ENCODE measurements at places on chromosomes 5 and 9.

DNA sequence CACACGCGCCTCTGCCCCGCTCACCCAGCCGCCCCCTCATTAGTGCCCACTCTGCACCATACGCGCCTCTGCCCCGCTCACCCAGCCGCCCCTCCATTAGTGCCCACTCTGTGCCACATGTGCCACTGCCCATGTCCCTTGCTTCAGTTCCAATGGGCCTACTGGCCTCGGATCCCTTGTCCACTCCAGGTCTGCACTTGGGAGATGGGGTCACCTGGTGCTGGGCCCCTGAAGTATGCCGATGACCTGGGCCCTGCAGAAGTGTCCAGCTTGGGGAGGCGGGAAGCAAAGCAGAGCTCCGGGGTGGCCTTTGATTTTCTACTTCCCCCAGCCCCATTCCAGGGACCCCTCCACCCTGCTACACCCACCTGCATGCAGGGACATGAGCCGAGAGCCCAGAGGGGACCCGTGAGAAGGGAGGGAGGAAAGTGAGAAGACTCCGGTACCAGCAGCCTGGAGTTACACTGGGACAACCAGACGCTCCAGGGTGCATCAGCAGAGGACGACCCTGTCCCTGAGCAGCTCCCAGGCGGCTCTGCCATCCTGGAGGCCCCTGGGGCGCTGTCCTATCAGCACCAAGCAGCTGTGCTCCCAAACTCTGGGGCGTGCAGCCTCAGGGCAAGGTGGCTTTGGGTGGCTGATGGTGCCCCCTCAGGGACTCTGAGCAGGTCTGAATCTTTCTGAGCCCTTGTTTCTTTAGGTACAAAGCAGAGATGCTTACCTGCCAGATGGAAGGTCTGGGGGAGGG is 140.8 kb downstream of the RXRA start:
- no peak for DNase-seq

DNA sequence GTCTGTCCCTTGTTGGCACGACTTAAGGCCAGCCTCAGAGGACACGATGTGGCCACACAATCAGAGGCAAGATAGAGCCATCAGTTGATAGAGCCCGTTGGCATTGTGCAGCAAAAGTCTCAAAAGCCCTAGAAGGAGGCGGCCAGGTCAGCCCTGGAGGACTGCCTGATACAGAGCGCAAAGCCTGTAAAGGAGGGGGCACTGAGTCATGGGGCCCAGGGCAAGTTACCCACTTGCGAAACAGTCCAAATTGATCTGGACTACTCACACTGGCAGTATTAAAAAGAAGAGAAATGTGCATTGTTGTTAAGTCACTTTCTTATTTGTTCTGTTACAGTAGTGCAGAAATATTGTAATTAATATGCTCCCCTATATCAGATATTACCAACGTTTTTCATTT is 51.5 kb downstream of the KLF9 start:
- DNase-seq, result peak; percentile 12

DNA sequence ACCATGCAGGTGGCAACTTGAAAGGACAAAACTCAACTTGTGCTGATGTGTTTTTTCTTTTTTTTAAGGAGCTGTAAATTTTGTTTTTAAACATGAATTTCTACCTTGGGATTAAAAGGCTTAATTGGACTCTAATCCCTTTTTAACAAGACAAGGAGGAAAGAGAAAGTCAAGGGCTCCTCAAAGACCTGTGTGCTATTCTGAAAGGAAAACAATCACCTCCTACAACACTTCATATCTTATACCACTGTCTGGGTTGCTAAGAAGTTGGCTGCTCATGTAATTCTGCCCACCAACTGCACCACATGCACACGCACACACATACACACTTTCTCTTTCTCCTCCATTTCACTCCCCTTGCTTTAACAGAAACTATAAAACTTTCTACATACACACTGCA is 78.6 kb downstream of the SH3RF2 start:
- DNase-seq, result no peak

DNA sequence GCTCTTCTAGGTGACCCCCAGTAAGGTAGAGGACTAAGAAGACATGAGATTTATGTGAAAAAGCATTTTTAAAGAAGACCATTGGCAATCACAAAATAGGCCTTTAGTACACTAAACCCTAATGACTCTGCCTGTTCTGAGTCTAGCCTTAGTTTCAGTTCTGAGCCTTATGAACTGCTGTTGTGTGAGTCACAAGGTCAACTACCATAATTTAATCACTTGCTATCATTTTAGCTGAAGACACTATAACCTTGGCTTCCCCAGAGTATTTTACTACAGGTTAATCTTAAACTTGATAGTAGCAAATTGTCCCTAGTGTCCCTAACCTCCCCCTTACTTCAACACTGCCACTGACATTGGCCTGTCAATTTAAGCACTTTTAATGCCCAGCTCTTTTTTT is 34.4 kb downstream of the APC start:
- DNase-seq, result no peak

- no peak for DNase-seq
Measured at GRCh38 chr5:155895484-155895883, 431.5 kb upstream of the SGCD start.

- DNase-seq, result no peak
Measured at GRCh38 chr9:132147331-132147730, 14.5 kb upstream of the NTNG2 start.

GRCh38 chr9:126125577-126125976 is 201.1 kb upstream of the MVB12B start:
- DNase-seq, result no peak

DNA sequence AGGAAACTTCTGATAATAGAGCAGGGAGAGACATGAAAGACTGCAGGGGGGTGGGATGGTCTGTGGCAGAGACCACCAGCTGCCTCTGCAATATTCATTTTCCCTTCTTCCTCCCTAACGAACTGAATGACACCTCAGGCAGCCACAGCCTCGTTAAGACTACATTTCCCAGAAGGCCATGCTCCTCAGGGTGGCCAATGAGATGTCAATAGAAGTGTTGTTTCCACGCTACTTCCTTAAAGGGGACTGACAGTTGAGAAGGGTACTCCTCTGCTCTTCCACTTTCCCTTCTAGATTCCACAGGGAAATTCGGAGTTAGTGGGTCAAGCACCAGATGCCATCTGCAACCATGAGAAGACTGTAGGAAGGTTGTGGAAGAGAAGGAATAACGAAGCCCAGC is 52.0 kb upstream of the DAPK1 start:
- DNase-seq, result no peak

- no peak for DNase-seq
Measured at GRCh38 chr5:27010646-27011045, 27.7 kb downstream of the CDH9 start.

DNA sequence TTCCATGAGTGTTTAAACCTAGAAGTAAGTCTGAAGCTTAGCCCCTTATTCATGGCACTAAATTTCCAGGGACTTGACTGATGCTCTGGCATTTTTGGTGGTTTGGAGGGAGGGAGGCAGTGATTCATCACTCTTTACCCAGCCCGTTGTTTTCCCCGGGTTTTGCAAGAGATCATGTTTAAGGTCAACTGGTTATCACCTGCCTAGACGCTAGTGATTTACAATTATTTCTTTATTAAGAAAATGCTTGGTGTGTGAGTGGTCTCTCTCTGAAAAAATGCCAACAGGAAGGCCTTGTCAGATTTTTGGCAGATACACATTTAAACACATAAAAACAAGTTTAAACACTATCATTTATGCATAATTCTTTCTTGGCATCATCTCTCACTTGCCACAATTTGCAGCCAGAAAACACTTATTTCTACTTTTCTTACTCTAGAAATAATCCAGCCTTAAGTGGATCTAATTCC is 737.9 kb upstream of the ZNF608 start:
- peak; percentile 9 for DNase-seq

DNA sequence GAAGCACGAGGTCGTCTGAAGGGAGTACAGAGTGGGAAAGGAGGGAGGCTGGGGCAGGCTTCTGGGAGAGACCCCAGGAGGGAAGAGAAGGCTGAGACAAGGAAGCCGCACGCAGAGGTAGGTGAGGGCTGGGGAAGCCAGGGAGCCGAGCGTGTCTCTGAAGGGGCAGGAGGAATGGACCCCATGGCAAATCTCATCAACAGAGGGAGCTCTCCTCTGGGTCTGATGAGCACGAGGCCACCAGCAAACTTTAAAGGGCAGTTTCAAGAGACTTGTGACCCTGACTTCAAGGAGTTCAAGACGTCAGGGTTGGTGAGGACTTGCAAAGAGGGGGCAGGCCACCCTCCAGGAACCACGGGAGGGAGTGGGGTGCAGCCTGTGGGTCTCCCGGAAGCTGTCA is 326.2 kb upstream of the IRX2 start:
- DNase-seq, result no peak

DNA sequence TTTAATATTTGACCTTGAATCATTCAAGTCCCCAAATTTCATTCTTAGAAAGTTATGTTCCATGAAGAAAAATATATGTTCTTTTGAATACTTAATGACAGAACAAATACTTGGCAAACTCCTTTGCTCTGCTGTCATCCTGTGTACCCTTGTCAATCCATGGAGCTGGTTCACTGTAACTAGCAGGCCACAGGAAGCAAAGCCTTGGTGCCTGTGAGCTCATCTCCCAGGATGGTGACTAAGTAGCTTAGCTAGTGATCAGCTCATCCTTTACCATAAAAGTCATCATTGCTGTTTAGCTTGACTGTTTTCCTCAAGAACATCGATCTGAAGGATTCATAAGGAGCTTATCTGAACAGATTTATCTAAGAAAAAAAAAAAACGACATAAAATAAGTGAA is 65.4 kb downstream of the WDR41 start:
- no peak for DNase-seq

DNA sequence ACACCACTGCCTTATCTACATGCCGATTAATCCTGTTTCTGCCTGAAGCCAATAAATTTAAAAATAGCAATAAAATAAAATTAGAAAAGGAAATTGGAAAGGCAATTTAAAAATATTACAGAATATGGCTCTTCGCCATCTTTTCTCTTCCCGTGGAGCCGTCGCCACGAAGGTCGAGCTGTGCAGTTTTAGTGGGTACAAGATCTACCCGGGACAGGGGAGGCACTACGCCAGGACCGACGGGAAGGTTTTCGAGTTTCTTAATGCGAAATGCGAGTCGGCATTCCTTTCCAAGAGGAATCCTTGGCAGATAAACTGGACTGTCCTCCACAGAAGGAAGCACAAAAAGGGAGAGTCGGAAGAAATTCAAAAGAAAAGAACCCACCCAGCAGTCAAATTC is 41.7 kb upstream of the SMC5 start:
- DNase-seq, result no peak

- no peak for DNase-seq
Measured at GRCh38 chr5:52481201-52481600, 306.5 kb upstream of the ITGA1 start.

DNA sequence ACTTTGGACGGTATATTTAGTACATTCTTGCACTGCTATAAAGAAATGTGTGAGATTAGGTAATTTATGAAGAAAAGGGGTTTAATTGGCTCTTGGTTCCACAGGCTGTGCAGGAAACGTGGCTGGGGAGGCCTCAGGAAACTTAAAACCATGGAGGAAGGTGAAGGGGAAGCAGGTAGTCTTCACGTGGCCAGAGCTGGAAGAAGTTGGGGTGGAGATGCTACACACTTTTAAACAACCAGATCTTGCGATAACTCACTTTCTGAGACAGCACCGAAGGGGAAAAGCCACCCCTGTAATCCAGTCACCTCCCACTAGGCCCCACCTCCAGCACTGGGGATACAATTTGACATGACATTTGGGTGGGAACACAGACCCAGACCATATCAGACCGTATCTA is 13.5 kb downstream of the CNOT6 start:
- DNase-seq, result no peak

GRCh38 chr5:74196233-74196632 is 444.3 kb downstream of the ENC1 start:
- DNase-seq, result no peak

DNA sequence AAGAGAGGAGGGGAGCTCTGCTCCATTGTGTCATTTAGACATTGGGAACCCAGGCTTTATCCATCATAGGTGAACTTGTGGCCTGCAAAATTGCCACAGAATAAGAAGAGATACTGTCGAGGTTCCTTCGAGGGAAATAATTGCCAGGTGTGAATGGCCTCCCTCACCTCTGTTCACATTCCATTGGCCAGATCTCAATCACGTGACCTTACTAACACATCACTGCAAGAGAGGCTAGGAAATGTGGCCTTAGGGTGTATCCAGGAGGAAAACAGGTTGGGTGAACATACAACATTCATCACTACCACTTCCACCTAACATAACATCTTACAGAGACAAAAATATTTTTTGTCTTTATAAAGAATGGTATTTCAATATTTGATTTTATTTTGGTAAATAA is 182.1 kb downstream of the FBXL7 start:
- no peak for DNase-seq

DNA sequence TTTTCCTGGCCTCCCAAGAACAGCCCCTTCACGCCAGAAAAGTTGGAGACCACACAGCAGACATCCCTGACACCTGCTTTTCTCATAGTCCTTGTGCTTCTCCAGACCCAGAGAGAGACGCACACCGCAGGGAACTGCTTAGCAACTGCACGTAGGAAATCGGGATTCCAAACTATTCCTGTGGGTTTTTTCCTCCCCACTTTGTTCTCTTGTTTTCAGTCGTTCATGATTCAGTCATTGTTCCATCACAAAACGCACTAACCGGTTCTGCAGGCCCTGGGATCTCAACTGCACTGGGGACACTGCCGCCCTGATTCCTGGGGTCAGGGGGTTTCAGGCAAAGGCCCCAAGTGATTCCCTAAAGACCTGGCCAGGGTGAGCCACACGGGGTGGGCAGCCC is 588.0 kb upstream of the KLF4 start:
- DNase-seq, result no peak

DNA sequence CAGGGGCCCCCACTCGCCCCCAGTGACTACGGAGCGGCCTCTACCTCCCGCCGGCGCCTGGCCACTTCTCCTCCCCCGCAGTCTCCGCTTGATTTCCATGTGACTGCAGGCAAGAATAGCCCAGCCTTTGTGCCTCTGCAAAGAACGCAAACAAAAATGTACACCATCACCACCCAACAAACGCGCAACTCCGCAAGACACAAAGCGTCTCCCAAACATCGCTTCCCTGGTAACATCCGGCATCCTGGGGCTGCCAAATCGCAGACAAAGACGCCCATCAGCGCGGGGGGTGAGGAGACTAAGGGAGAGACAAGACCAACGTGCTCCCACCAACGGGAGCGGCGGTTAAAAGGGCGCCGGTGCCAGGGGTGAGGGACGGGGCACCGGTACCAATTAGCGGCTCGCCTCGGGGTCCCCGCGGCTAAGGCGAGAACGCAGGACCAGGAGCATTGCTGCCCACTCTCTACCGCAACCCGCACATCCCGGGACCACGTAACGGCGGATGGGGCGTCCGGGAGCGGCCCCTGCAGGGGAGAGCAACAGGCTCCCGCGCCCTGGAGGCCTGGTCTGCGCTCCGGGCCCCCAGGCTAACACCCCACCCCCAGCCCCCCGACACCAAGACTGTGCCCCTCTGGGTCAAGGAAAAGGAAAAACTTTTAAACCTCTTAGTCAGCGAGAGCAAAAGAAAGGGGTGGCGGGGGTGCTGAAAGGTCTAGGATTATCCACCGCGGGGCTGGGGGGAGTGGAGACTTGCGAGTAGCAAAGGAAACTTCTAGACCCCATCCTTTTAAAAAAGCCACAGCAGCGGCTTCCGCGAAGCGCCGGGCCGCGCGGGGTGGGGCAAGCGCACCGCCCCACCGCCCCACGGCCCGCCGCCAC is 885 bp downstream of the MPDZ start:
- peak; percentile 15 for DNase-seq

GRCh38 chr5:56607551-56607950 is 207.8 kb upstream of the MAP3K1 start:
- DNase-seq, result no peak

GRCh38 chr5:165310031-165310430 is 1804.6 kb downstream of the MAT2B start:
- DNase-seq, result no peak
